Left lobe of liver (tissue), 2 donors: ENCODE measurements at places on chromosomes 16 and 17.

DNA sequence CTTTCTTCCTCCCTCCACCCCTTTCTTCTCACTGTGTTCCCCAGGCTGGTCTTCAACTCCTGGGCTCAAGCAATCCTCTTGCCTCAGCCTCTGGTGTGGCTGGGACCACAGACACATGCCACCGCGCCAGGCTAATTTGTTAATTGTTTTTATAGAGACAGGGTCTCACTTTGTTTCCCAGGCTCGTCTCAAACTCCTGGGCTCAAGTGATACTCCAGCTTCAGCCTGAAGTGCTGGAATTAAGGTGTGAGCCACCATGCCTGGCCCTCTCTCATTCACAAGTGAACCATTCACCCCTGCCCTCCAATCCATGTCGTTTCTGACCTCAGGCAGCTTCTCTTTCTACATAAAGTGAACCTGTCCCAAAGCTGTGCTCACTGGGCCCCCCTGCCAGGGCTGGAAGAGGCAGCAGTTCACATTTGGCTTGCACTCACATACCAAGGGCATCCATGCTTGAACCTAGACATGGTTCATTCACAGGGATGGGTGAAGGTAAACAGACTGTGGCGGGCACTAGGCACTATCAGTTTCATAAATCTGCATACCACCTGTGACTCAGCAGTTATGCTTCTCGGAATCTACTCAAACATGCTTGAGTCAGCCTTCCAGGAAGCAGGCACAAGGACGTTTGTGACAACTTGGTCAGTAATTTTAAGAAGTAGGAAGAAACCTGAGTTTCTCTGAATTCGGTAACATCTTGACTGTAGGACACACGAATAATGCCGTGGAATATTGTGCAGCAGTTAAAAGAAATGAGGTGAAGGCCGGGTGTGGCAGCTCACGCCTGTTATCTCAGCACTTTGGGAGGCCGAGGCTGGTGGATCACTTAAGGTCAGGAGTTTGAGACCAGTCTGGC is 6.0 kb upstream of the RNF213 start:
- no peak for DNase-seq

GRCh38 chr16:74252329-74252728 is 44.3 kb upstream of the PSMD7 start:
- DNase-seq, result no peak

DNA sequence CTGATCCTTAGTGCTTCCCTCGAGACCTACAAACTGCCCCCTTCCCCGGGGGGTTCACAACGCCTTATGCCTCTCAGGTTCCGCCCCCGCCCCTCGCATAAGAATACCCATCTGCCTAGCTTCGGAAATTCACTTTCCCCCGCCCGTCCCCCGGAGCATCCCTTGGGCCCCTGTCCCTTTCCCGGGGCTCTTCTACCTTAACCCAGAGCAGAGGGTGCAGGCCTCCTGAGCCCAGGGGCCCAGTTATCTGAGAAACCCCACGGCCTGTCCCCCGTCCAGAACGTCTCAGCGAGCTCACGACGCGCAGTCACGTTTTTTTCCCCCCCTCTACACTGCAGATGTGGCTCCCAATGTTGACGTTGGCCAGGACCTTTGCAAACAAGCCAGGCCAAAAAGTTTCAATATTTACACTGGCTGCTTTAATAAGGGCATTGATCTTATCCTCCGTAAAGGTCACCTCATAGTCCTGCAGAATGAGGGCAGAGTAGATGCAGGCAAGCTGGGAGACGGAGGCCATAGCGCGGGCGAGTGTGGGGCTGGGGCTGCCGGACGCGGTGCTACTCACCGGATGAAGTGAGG is 1.4 kb upstream of the NBR1 start:
- peak; percentile 78 for DNase-seq

GRCh38 chr17:58403311-58403710 is 14.0 kb downstream of the RNF43 start:
- no peak for DNase-seq

GRCh38 chr16:1550069-1550468 is 16.6 kb downstream of the TMEM204 start:
- no peak for DNase-seq

- no peak for DNase-seq
These were observed 81.3 kb downstream of the HIC1 start for GRCh38 chr17:2136241-2136640.

GRCh38 chr17:79473876-79474440 is 136.9 kb downstream of the RBFOX3 start:
- DNase-seq, result no peak

DNA sequence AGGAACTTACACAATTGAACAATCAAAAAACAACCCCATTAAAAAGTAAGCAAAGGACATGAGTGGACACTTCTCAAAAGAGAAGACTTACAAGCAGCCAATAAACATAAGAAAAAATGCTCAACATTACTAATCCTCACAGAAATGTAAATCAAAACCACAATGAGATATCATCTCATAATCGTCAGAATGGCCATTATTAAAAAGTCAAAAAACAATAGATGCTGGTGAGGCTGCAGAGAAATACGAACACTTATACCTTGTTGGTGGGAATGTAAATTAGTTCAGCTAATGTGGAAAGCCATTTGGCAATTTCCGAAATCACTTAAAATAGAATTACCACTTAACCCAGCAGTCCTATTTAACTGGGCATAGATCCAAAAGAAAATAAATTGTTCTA is 301.9 kb upstream of the KCNJ16 start:
- DNase-seq, result no peak
